ENCODE measurements at places on chromosomes 1 and 21.

- DNase-seq: no peak
Measured at GRCh38 chr21:29233256-29233546, 65.5 kb upstream of the BACH1 start.

GRCh38 chr1:149916193-149916897, 1.3 kb downstream of the SV2A start:
- no peak for DNase-seq

DNA sequence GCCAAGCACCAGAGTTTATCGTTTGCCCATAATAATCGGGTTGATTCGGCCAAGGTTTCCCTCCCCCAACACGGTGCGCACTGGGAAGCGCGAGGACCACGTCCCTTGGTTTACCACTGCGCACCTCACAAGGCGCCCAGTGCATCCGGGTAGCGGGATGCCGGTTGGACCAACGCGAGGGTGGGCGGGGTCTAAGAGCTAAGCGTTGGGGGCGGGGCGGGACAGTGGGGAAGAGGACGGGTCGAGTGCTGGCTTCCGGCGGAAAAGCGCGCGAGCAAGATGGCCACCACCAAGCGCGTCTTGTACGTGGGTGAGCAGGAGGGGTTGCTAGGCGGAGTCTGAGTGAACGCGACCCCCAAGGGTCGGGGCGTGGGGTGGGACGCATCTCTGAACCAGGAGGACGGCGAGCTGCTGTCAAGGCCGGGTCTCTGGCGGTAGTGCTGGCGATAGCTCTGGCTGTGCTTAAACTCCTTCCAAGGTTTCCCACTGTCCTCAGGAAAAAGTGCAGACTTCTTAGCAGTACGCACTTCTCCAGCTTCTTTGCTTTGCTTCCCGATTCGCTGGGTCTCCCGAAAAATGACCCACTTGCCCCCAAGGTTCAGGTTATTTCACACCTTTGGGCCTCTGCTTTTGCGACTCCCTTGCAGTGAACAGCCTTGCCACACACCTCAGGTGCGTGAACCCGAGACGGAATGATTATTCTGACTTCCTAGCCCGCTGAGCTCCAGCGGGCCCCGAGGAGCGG, at the start of gene PPIE:
PPIE (plus strand) TSS at position 261 of the 745 bp plus-strand sequence; CDS start at position 280, 19 bp downstream.
- peak; percentile 79 for DNase-seq

DNA sequence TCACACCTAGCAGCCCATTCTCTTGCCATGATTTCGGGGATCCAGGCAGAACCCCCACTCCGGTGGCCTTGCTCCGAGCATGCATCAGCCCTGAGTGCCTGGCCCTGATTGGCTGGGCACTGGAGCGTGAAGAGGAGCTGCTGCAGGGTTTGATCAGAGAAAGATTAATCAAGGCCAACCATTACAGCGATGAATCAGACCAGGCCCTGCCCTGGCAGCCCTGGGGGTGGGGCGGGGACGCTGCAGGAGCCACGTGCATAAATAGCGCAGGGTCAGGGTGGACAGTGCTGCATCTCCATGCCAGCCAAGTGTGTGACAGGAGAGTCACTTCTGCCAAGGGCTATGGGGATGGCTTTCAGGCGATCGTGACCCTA, 3.4 kb upstream of the FAM131C start:
- DNase-seq: no peak

DNA sequence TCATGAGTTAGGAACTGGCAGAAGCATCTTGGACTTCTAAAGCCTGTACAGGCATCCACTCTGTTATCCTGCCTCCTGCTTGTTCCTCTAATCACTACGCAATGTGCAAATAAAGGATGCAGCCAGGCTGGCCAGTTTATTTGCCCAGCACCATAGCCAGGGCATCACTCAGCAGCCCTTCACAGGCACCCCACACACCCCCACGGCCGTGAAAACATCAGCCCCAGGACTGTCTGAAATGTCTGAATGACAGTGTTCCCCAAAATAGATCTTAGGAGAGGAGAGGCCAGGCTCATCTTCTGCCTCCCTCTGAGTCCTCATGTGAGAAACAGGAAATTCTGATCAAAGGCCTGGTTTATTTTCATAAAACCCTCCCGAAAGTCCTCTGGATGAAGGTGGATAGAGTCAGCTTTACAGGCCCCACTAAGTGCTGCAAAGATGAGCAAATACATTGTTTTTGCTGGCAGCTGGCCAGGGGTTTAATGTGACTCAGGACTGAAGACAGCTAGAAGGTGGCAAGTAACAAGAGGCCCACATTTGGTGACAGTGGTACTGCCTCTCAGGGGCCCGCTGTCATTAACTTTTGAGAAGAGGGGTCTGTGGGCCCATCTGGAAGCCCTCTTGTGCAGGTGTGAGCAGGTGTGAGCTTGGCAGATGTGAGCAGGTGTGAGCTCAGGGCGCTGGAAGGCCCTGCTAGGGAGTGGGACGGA, 32.9 kb downstream of the GRHL3 start:
- DNase-seq: no peak

- no peak for DNase-seq
Measured at GRCh38 chr21:37792046-37792445, 124.2 kb downstream of the KCNJ6 start.

- peak; percentile 17 for DNase-seq
Measured at GRCh38 chr1:78561856-78562255, 58.4 kb upstream of the IFI44L start.

- DNase-seq: no peak
Measured at GRCh38 chr21:45253180-45253579, 34.5 kb downstream of the POFUT2 start.

GRCh38 chr1:182724215-182724614, 39.8 kb upstream of the RGS8 start:
- no peak for DNase-seq

- DNase-seq: no peak
Measured at GRCh38 chr1:25814549-25815087, 5.1 kb upstream of the MTFR1L start.

DNA sequence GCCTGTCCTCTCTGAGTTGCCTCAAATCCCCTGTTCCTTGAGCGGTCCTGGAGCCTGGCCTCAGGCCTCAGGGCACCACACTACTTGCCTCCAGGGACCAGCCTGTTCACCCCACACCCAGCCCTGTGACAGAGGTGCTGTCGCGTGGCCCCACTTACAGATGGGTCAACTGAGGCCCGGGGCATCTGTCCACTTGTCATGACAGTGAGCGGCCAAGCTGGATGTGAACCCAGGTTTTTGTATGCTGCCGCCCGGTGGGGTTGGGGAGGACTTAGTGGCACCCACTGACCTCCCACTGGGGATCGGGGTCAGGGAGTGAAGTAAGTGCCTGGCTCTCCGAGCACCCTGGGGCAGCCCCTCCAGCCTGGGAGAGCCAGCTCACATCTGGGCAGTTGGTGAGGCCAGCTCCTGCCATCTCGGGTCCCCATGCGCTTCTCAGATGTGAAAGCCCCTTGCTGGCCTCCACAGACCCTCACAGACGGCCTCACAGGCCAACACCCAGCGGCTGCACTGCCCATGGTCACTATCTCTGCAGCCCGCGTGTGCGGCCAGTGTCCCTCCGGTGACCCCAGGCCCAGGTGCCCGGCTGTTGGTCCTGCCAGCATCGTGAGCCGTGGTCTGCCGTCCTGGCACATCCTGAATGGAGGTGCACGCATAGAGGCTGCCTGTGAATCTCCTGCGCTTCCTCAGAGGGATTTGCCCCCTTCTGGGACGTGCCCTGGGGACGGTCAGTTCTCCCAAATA, 9.3 kb upstream of the FAAP20 start:
- DNase-seq: no peak

DNA sequence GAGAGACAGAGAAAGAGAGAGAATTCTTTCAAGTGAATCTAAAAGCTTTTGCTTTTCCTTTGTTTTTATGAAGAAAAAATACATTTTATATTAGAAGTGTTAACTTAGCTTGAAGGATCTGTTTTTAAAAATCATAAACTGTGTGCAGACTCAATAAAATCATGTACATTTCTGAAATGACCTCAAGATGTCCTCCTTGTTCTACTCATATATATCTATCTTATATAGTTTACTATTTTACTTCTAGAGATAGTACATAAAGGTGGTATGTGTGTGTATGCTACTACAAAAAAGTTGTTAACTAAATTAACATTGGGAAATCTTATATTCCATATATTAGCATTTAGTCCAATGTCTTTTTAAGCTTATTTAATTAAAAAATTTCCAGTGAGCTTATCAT, 117.6 kb downstream of the PTPRC start:
- DNase-seq: no peak

- no peak for DNase-seq
Measured at GRCh38 chr1:19429611-19430010, 55.7 kb downstream of the CAPZB start.

GRCh38 chr21:35316456-35316855, 267.4 kb upstream of the RUNX1 start:
- DNase-seq: no peak

- no peak for DNase-seq
Measured at GRCh38 chr1:30822006-30822405, 64.4 kb upstream of the LAPTM5 start.

GRCh38 chr1:244112636-244113035, 61.6 kb downstream of the ZBTB18 start:
- DNase-seq: peak; percentile 36

GRCh38 chr1:7207875-7208646, 422.8 kb downstream of the CAMTA1 start:
- peak; percentile 26 for DNase-seq

DNA sequence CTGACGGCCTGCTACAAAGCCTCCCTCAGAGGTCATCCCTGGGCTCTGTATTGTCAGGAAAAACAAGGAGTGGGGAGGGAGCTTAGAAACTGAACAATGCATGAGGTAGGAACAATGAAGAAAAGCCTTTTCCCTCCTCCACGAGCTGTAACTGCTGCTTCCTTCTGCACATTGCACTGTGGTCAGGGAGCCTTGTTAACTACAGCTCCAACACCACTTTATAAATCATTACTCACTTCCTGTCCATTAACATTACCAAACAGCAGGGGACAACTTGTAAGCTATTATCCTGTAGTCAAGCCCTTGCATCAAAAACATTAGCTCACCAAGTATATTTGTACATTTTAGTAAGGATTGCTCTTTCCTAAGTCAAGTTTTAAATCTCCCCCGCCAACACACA, 336.0 kb upstream of the NR5A2 start:
- peak; percentile 31 for DNase-seq

DNA sequence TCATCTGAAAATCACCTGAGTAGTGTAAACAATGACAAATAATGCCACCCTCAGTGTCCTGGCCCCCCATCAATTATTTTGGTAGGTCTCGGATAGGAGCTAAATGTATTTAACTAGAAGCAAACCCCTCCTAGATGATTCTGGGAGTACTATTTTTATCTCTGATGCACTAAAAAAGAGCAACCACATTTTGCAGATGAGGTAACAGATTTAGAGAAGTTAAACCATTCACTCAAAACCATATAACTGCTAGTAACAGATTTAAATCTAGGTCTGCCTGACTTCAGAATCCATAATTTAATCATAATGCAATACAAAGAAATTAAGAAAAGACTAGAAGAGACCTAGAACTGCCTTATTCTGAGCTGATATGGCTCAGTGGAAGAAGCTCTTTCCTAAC, 17.3 kb upstream of the PTCH2 start:
- DNase-seq: no peak

DNA sequence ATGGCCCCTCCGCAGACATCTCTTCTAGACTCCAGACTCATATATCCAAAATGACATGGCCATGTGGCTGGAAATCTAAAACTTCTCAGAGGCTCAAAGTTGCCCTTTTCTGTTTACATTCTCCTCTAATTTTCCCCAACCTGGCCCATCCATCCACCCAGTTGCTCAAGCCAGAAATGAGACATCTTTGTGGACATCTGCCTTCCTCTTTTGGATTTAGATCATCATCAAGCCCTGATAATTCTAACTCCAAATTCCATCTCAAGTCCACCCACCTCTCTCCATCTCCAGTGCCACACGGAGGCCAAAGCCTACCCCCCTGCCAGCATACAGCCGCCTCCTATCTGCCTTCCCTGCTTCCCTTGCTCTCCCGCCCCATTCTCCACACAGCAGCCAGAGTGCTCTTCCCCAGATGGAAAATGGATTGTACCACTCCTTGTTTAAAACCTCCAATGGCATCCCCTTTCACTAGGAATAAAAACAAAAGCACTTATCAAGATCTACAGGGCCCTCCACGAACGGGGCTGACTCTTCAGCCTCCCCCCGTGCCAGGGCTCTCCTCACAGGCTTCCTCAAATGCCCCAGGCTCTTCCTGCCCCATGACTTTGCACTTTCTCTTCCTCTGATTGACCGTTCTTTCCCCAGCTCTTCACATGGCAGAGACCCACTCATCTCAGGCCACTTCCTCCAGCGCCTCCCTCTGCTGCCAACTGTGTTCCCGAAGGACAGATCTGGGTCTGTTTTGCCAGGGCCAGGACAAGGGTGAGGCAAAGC, 40.1 kb downstream of the SYT6 start:
- DNase-seq: no peak

DNA sequence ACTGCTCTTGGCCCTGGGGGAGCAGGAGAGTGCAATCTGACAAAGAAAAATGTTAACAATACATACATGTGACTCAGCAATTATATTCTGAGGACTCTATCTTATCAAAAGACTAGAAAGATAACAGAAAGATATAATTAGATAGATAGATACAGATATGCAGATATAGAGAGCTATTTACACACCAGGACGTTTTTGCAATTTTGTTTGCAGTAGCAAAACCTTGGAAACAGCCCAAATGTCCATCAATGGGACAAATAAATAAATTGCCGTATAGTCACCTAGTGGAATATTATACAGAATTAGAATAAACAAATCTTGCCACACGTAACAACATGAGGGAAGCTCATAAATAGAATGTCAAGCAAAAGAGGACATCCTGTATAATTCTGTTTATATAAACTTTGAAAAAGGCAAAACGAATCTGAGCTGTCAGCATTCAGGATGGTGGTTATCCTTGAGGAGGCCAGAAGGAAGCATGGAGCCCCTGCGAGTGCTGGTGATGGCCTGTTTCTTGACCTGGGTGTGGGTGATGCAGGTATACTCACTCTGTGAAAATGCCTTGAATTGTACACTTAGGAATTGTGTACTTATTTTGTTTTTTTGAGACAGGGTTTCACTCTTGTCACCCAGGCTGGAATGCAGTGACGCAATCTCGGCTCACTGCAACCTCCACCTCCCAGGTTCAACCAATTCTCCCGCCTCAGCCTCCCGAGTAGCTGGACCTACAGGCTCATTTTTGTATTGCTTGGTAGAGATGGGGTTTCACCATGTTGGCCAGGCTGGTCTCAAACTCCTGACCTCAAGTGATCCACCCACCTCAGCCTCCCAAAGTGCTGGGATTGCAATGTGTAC, 12.8 kb upstream of the TRIM63 start:
- no peak for DNase-seq

GRCh38 chr1:180165509-180166435, 11.1 kb downstream of the QSOX1 start:
- DNase-seq: no peak

DNA sequence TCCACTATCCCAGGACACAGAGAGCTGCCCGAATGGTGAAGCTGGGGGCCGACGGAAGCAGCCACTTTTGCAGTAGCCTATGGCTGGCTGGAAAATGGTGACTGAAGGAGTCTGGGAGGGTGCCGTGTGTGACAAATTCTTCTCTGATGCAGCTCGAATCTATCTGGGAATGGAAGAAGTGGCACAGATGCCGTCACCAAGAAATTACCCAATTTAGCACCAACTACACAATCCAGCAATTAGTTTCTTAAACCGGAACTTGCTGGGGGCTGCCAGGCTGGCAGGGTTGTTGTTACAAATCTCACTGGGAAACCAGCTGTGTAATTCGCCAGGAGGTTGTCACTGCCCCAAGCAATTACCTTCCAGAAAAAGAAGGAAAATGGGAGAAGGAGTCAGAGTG, 18.0 kb downstream of the DLGAP3 start:
- no peak for DNase-seq
